ENCODE measurements at places on chromosomes 5 and 9.

DNA sequence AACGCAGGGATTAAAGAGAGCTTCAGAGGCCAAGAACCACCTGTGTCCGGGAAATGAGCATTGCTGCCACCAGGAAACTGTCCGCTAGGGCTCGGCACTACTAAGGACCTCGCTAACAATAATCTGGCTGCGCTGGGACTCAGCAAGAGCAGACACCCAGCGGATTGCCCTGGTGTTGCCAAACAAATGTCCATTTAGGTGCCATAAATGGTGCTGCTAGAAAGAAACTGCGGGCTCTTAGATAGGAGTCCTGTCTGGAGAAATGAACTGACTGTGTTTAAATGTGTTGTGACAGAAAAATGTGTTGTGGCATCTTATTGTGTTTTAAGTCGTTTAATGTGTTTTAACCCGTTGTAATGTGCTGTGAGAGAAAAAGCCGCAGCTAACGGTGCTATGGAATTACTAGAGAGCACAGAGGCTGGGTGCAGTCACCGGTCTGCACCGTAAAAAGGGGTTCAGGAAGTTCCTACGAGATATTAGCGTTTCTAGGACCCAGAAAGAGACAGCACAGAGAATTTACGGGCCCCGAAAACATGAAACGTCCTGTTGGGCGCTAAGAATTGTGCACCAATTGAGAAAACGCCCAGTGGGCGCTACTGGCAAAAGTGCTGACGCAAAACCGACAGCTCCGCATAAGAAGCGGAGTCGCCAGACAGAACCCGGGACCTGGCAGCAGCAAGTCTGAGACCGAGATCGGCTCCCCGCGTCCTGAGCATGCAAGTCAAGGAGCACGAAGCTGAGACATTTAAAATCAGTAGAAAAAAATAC lies 90.6 kb downstream of the ANXA2R start:
- DNase-seq = peak; percentile 92

DNA sequence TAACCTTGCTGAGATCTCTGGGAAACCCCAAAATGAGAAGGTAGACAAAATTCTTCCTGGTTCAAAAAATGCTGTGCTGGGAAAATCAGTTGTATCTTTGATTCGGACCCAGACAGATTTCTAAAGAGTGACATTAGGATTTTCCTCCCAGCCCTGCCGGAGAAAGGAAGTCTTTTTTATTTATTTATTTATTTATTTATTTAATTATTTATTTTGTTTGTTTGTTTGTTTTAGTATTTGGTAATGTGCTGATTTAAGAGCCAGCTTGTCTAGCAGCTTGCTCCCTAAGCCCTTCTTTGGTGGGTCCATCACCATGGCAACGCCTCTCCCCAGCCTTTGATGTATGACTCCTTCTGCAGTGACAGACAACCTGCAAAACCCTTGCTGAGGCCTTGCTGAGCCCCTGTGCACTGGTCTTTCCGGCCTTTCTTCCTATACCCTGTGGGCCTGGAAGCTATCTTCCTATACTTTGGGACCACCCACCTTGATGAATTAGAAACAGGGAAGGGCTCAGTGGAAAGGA lies 60.6 kb upstream of the AFAP1L1 start:
- peak; percentile 73 for DNase-seq

GRCh38 chr5:96611946-96612345 lies 50.2 kb upstream of the CAST start:
- DNase-seq = no peak

DNA sequence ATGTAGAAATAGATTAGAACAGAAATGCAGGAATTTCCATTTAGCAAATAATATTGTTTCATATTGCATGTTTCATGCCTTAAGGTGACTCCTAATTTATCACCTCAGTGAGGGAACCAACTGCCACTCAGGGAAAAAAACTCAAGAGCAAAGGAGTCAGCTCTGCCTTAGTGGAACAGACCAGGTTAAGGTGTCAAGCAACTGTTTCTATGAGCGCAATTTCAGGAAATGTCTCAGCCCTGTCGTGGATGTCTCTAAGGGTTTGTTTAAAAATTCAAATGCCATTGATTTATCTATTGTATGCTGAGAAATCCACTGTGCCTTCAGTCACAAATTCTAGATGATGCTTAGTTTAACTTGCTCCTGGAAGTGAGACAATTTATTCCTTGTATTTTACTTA lies 34.7 kb upstream of the PDZD2 start:
- DNase-seq = no peak

DNA sequence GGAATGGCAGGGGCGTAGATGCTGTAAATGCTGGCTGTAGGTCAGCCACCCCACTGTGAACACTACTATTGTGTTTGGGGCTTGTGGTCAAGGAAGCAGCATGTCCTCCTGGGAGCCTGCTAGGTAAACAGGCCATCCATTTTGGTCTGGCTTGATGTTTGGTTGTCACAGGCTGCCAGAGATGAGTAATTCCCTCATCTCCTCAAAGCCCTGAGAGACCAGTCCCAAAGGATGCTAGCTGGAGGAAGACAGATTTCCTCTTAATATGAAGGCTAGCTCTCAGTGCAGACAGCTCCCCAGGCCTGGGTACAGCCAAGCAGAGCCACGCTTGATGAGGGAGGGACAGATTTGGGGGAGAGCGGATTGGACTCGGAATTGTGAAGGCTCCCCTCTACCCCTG lies 72.5 kb upstream of the MAP1B start:
- peak; percentile 45 for DNase-seq

DNA sequence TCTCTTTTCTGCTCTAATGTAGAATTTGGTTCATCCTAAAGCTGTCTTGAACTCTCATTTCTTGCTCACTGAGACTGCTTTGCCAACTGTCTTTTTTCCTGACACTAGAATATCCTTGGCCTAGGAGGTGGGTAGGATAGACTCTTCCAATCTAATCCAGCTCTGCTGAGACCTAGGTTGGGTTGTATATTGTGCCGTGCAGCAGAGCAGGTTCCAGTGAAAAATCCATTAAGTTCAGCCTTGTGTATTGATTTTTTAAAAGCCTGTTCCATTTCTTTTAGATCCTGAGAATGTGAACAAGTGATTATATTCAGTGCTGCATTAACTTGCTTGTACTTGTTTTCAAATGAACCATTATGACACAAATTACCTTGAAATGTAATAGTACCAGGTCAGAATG lies 539.6 kb downstream of the LRRC70 start:
- no peak for DNase-seq

GRCh38 chr9:114228016-114228808 lies 72.9 kb downstream of the COL27A1 start:
- no peak for DNase-seq

DNA sequence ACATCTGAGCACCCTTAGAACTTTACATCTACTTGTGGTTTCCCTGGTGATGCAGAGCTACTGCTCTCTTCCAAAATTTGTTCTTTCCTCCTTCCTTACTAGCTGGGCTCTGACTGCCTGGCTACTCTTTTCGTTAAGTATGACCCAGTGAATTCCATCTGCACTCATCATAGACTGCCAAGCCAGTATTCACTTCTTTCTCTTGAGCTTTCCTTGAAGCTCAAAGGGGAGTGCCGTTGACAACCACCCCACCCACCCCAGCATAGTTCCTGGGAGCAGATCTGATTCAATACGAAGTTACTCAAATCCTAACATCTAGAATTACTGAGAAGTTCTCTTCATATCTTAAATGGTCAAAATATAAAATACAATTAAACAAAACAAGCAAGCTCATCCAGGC lies 190.5 kb downstream of the ADAMTS12 start:
- peak; percentile 66 for DNase-seq

- DNase-seq = peak; percentile 53
Observed at GRCh38 chr5:54311176-54311677, 854 bp upstream of the ARL15 start.

- DNase-seq = no peak
Observed at GRCh38 chr5:54821445-54822323, 163.7 kb downstream of the ESM1 start.

GRCh38 chr5:180141068-180141660 lies 67.8 kb downstream of the RASGEF1C start:
- DNase-seq = no peak

DNA sequence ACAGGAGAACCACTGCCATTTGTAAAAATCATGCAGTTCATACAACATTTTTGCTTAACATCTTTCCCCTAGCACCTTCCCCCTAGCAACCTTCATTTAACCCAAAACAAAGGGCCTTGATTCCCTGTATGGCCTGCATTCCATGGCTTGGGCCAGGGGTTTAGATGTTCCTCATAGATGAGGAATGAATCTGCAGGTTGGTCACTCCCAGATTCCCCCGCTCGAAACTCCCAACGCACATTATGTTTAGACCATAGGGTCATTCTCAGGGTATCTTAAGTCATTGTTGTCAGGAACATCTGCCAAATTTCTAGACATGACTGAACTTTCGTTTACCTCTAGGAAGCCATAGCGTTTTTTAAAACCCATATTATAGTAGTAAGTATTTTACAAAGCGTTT lies 282.2 kb upstream of the VLDLR start:
- no peak for DNase-seq

GRCh38 chr9:19629488-19629887 lies 159.3 kb downstream of the SLC24A2 start:
- DNase-seq = no peak
